ENCODE measurements at places on chromosomes 11 and 22.

GRCh38 chr11:80066291-80066690, 625.5 kb upstream of the TENM4 start:
- no peak for DNase-seq

DNA sequence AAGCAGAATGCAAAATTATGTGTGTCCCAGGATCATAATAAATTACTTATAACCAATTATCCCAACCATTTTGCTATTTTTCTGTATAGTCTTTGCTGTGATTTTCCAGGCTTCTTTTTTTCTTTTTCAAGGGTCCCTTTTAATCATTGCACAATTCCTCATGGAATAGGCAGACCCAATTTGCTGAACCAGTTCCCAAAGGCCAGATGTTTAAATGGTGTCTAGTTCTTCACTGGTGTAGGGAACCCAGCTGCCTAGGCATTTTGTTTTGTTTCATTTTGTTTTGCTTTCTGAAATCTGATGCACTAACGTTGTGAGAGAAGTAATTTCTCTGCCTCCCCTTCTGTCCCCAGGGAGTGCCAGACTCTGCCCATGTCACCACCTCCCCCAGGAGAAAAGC, 60.4 kb downstream of the CHST1 start:
- DNase-seq = no peak

GRCh38 chr11:73186294-73186850, 31.7 kb upstream of the P2RY2 start:
- DNase-seq = no peak

GRCh38 chr11:34602245-34602644, 18.6 kb upstream of the EHF start:
- DNase-seq = no peak

GRCh38 chr11:116513894-116514293, 258.9 kb downstream of the BUD13 start:
- DNase-seq = peak; percentile 28

DNA sequence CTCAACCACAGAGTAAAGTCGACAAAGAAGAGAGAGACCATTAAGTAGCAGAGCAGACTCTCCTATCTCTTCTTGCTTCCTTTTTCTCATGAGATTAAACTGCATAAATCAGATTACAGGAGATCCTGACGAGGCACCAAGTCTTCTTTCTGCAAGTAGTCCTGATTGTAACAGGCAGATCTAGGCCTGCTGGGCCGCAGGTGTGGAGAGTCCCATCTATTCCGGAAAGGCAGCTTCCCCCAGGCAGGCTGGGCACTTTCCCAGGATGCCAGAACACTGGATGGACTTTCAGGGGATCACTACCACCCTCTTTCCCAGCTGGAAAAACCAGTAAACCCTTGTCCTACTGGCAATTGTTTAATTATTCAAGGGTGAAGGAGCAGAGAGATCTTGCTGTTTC, 173.0 kb upstream of the CADM1 start:
- DNase-seq = no peak

GRCh38 chr11:46246521-46246920, 30.9 kb upstream of the CREB3L1 start:
- DNase-seq = peak; percentile 47

- DNase-seq = no peak
Observed at GRCh38 chr11:1202154-1202775, 20.6 kb upstream of the MUC5B start.

DNA sequence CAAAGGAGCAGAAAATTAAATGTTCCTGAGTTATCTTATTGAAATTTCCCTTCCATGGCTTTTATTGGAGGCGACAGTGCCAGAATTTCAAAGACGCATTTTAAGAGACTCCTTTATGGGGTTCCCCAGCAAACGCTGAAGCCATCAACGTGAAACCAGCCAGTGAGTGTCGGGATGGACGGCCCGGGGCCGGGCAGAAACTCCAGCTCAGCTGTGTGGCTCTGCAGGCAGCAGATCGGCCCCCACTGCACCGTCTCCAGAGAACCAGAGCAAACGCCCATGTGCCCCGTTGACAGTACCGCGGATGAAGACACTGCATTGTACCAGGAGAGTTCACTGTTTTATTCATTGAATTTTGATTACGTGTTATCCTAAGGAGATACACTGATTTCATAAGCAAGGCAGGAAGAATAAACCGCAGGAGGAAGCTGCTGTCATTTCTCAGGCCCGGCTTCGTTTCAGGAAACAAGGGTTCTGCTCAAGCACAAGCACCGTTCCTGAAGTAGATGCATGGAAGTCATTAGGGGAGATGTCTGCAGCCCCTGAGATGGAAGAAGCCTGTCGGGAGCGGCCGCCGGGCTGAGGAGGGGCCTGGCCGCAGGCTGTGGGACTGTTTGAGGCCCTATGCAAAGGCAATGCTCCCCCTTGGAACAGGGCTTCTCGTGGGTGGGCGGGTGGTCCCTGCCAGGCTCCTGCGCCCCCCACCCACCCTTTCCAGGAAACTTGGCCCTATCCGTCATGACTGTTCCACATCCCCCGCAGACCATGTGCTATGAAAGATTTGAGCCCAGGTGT, 639.7 kb downstream of the TBC1D22A start:
- DNase-seq = no peak

- DNase-seq = no peak
Observed at GRCh38 chr22:44402196-44403111, 89.7 kb upstream of the SHISAL1 start.

DNA sequence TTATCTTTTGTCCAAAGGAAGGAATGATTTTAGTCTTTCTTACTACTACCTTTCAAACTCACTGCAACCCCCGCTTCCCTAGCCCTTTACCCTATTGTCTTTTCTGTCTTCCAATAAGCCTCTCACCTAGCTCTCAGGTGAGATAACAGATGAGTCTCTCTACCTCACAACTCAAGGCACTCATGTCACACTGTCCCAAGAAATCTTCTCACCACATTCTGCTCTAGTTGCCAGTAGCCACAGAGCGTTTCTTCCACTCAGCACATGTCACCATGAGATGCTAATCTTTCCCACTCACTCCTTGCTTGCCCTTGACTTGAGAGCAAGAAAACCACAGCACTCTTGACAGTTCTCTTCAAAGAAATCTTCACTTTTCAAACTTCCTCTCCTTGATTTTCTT, 32.7 kb upstream of the TMEM41B start:
- DNase-seq = no peak

- DNase-seq = no peak
Observed at GRCh38 chr11:65485920-65486219, 13.0 kb upstream of the MALAT1 start.

DNA sequence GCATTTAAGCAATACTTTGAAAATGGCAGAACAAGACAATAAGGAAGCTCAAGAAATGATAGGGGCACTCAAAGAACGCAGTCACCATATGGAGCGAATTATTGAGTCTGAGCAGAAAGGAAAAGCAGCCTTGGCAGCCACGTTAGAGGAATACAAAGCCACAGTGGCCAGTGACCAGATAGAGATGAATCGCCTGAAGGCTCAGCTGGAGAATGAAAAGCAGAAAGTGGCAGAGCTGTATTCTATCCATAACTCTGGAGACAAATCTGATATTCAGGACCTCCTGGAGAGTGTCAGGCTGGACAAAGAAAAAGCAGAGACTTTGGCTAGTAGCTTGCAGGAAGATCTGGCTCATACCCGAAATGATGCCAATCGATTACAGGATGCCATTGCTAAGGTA, 51.9 kb downstream of the SPECC1L start:
- no peak for DNase-seq

DNA sequence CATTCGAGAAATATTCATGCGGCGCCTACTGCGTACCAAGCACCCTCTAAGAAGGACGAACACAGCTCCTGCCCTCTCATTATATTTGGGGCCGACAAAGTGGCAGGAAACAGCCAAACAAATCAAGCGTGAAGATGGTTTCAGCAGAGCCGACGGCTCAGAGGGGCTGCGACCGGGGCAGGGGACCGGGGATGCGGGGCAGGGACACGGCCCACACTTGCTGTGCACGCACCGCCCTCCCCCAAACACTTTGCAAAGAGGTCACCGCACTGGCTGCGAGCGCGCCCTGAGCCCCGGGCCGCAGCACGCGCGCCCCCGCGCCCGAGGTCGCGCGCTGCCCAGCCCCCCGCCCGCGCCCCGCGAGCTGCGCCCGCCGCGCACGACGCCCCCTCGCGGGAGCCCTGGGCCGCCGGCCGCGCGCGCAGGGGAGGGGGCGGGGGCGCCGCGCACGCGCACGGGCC, 255 bp upstream of the SYNGR1 start:
- DNase-seq = no peak

DNA sequence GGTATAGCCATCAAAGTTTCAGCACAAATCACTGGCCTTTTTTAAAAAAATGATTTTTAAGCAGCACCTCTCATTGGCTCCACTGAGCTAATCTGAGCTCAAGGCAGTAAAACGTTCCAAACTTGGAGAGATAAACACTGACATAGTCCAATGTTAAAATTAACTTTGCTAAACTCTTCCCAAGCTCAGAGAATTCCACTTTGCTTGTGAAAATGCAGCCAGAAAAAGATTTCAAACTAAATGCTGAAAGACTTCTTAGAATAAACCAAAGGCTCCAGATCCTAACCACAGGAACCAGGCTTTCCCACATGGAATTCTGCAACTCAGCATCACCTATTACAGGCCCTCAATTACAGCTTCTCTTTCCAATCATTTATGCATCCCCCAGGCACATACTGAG, 84.7 kb upstream of the GDPD4 start:
- peak; percentile 52 for DNase-seq

DNA sequence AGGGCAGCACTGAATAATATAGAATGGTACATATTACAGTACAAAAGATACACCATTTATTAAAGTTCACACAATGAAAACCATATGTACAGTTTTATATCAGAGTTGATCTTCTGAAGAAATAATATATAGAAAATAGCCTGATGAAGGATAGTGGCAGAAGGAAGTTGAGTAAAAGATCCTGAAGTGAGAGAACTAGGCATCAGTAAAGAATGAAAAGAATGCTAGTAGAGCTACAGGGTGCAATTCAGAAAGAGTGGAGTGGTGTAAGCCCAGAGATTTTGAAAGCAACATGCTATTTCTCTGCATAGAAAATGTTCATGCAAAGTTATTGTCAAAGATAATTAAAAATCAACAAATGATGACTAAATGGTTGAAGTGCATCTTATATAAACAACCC, 1552.7 kb upstream of the TENM4 start:
- DNase-seq = no peak

DNA sequence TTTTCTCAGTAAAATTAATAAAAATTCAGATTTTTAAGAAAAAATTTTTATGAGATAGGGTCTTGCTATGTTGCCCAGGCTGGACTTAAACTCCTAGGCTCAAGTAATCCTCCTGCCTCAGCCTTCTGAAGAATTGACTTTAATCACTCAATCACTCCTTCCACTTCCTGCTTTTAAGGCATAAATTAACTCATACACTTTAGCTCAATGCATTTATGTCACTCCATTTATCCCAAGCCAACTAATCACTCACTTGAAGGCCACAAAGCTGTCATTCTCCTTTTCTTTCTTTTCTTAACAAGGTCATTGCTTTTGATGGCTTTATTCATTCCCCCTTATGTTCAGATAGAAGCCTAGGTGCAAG, 877 bp downstream of the ALG9 start:
- no peak for DNase-seq

- DNase-seq = no peak
Observed at GRCh38 chr22:21643533-21644357, 1.6 kb downstream of the SDF2L1 start.

DNA sequence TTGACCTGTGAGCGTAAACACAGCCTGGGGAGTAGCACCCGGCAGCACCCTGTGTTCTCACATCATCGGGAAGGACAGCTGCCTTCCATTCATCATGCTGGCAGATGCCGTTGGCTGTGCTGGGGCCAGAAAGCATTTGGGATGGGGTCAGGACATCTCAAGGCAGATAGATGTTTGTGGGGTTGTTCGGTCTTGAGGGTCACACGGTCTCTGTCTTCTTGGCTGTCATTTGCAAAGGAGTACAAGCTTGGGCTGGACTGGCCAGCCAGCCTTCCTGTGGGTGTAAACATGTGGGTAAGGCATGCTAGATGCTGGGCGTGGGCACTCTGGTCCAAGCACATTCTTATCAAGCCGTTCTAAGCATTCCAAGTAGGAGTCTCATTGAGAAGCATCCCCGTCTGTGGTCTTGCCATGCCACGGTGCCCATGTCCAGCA, 81.4 kb downstream of the TBC1D22A start:
- DNase-seq = peak; percentile 45

GRCh38 chr11:62542750-62543567, 3.6 kb downstream of the AHNAK start:
- DNase-seq = peak; percentile 70

GRCh38 chr11:58465690-58466089, 23.7 kb upstream of the OR5B12 start:
- DNase-seq = no peak

DNA sequence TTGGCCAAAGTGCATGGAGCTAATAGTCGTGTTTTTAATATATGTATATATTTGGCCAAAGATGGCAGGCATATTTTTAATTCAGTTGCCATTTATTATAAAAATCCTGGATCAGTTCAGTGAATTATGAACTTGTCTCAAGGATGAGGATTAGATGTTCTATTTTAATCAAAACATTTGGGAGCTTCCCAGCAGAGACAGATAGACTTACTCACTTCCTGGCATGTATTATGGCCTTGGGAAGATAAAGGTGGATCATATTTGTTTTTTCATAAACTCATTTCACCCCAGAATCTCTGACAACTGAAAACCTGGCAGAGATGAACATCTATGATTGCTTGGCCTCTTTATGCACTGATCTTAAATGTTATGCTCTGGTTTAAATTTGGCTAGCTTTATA, 148.8 kb downstream of the NCAM1 start:
- no peak for DNase-seq

GRCh38 chr11:123393312-123393927, 36.6 kb upstream of the GRAMD1B start:
- DNase-seq = no peak

DNA sequence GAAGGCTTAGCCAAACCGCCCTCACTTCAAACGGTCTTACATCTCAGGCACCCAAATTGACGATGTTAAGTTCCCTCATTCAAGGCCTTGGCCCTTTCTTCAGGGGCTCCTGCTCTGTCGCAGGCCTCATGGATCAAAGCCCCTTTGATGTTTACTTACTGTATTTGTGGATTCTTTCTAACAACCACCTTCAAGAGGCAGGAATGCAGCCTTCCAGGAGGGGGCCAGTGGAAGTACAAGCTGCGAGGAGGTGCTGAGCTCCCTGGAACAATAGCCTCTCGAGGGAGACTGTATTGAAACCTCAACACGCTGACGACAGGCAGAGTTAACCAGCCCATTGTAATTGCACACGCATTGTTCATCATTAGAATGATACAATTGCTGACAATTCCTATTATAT, 209.1 kb downstream of the ST3GAL4 start:
- no peak for DNase-seq

- DNase-seq = no peak
Observed at GRCh38 chr22:46673205-46673604, 53.0 kb downstream of the GRAMD4 start.

DNA sequence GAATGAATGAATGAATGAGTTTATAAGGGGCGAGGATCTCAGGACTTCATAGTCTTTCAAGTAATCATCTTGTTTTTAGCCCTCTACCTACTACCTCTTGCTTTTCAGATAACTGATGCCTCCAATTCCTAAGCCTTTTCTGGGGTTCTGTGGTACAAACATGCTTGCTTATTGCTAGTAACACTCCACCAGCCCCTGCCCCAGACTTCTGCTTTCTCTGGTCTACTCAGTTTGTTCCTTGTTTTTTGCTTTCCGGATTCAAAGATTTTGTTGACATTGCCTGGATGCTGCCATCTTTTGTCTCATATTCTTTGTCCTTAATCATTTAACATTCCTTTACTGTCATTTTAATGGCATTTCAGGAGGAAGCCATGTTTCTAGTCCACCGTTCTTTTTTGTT, 8.9 kb upstream of the TMEM9B start:
- no peak for DNase-seq

All from IMR-90 (cell line).